ENCODE measurements at places on chromosomes 6 and 20. TPM values are rescaled to one million over a fixed set of nuclear protein-coding genes. Genes with fewer than 3 reads are reported as not detected.

MLIP gene
- total RNA-seq = not detected

DNA sequence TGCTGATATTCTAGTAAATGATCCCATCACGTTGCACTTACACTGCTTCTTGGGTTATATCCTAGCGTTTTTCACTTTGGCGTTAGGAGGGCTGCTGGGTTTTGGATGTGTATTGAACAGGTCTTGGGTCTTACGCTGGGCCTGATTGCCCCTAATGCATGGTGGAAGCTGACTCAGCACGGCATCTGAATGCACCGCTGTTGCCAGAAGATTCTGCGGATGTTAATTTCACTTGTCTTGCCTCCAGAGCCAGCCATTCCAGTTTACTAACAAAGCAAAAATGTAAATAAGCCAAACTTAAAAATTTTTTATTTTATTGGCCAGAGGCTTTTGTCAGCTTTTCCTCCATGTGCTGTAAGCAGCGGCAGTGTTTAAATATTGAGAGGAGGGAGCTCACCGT is 233.5 kb downstream of the TMEM242 start:
- DNase-seq = peak; percentile 46

DNA sequence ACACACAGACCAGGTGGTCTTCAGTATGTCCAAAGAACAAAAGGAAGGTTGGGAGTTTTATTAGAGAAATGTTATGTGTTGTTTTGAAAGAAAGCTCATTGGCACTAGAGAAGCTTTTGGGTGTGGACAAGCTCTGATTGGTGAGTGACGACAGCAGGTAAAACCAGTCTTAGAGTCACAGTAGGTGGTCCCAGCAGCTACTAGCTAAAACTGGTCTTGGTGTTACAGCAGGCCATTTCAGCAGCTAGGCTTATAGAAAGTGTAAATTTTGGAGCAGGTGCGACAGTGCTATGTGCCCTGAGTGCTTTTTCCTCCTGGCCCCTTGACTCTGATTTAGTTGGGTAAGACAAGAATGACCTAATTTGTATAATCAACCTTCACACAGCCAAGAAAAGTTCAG is 3.6 kb downstream of the CLDN20 start:
- DNase-seq = no peak

GRCh38 chr6:129130106-129130505 is 247.2 kb downstream of the LAMA2 start:
- no peak for DNase-seq

DNA sequence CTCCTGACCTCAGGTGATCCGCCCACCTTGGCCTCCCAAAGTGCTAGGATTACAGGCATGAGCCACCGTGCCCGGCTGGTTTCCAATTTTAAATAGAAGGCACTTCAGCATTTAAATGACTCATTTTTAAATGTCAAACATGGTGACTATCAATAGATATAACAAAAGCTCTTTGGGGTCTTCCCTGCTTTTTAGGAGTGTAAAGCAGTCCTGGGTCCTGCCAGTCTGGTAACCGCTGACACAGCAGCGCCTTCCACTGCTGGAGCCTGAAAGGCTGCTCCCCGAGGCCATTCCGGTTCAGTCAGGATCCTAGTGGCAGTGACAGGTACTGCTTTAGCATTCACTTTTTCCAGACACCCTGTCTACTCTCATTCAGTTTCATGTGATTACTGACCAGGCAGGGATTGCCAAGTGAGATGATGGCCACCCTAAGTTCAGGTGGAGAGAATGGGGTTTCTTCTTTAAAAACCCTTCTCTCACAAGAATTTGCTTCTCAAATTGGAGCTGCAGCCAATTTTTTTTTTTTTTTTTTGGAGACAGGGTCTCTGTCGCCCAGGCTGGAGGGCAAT is 5.1 kb downstream of the DIDO1 start:
- DNase-seq = peak; percentile 85
